Stimulated activated CD4-positive, alpha-beta T cell treated with anti-CD3 and anti-CD28 coated beads, Interleukin-15, amount 100 ng/mL, for 24 hours (primary cell): ENCODE measurements at places on chromosomes 4 and X.
A peak's percentile ranks its signal among the peaks of the same experiment; 100 is the strongest.

DNA sequence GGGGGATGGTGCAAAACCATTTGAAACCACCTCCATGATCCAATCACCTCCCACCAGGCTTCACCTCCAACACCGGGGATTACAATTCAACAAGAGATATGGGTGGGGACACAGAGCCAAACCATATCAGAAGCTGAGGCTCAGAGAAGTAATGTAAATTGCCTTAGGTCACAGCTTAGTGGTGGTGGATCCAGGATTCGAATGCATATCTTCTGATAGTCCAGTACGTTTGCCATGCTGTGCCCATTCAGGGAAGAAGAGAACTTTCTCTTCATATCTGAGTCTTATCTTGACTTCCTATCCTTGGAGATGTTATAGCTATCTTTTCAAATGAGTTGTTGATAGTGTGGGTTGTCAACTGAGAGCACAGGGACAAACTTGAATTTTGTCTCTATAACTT is 325.5 kb downstream of the ZIC3 start:
- DNase-seq: no peak

DNA sequence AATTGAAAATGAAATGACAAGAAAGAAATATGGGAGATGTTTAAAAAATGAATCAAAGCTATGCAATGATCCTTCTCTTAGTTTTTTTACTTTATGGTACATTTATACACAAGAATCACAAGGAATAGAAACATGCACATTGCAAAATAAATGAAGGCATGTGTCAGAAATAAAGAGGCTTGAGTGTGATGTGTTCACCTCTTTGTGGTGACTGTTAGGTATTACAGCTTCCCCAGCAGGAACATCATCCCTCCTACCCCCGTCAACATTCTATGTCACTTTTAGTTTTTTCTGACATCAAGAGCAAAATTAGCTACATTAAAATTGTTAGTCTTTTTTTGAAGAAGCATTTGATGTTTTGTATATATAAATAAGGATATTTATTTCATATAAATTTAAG is 214.8 kb downstream of the SLC4A4 start:
- DNase-seq: no peak

DNA sequence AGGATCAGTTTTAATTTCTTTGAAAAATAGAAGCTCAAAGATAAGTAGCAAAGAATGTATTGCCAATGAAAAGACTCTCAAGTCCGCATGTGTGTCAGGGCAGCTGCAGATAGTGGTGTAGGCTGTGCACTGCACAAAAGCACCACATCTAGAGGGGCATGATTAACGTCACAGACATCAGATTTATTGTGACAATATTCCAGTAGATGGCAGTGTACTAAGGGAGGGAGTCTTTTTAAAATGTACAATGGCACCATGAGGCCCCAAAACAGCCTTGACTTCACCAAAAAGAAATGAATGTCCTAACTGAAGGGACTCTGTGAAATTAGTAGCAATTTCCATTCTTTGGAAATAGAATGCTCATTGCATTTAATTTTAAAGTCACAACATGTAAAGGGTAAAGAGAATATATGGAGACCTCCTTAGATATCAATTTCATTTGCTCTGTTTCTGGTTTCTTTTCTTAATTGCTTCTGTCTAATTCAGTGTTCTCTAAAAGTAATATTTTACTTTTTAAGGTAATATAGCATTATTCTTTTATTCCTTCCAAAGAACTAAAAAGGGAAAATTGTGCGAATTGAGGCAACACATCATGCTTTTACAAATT is 98.4 kb downstream of the ZNF827 start:
- DNase-seq: peak; percentile 25

GRCh38 chr4:54709400-54709799 is 51.6 kb downstream of the KIT start:
- DNase-seq: no peak

- no peak for DNase-seq
These were observed 28.4 kb downstream of the PIR start for GRCh38 chrX:15464704-15465103.

GRCh38 chrX:118980761-118981160 is 6.3 kb downstream of the LONRF3 start:
- DNase-seq: no peak

DNA sequence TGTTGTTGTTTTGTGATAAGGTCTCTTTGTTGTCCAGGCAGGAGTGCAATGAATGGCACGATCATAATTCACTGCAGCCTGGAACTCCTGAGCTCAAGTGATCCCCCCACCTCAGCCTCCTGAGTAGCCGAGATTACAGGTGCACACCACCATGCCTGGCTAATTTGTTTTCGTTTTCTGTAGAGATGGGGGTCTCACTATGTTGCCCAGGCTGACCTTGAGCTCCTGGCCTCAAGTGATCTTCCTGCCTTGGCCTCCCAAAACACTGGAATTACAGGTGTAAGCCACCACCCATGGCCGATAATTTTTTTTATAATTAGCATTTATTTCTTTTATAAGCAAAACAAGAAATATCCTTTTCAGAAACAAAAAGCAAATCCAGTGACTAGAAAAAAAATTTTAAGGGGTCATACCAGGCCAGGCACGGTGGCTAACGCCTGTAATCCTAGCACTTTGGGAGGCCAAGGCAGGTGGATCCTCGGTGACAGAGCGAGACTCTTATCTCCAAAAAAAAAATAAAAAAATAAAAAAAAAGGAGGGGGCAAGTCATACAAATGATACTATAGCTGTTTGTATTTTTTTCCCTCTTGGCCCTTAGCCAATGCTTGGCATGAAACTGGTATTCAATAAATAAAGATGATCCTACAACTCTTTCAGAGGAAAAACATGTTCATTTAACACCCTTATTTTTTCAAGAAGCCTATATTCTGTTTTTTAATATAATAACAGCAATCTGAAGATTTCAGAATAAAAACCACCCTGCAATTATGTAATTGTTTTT is 3.4 kb downstream of the PLAC8 start:
- peak; percentile 14 for DNase-seq

DNA sequence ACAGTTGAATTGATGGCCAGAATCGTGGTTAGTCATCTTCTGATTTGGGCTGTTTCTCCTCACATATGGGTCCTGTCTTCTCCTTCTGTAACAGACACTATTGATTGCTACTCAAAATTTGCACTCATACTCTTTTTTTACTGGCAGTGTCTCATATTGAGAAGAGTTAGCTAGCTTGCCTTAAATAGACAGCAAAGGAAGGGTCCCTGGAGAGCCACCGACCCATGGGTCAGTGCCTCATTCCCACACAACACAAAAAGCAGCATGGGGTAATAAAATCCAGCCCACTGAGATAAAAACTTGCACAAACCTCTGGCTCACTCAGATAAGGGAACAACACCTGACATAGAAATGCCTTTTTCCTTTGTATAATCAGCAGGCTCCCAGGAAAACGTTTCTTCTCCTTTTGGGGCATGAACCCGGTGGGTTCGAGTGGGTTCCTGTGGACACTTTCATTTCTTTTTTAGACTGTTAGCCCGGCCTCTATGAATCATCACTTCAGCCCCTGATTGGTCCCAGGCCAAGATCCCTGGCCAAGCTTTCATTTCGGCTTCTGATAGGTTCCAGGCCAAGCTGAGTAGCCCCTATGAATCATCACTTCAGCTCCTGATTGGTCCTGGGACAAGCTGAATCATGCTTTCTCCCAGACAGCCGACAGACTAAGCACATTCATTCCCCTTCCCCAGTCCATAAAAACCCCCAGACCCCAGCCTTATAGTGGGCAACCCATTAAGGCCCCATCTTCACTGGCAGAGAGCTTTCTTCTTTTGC is 408.1 kb downstream of the DCAF12L2 start:
- DNase-seq: no peak

GRCh38 chr4:159248384-159249178 is 145.7 kb downstream of the RAPGEF2 start:
- DNase-seq: no peak

GRCh38 chr4:98421111-98421510 is 159.9 kb downstream of the RAP1GDS1 start:
- DNase-seq: no peak

DNA sequence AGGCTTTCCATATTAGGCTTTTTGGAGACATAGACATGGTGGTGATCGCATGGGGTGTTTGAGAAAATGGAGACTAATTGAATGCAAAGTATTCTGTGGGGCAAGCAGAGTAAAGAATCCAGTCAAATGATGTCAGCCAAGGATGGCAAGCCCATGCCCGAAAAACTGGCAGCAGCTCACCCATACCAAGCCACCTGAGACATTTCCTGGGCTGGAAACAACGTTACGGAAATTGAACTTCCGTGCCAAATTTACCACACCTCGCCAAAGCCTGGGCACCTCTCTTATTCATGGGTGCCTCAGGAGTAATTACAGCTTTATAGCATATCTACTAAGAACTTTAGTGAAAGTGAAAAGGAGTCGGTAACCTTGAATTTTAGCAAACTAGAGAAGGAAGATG is 166.4 kb downstream of the CBR4 start:
- DNase-seq: no peak

DNA sequence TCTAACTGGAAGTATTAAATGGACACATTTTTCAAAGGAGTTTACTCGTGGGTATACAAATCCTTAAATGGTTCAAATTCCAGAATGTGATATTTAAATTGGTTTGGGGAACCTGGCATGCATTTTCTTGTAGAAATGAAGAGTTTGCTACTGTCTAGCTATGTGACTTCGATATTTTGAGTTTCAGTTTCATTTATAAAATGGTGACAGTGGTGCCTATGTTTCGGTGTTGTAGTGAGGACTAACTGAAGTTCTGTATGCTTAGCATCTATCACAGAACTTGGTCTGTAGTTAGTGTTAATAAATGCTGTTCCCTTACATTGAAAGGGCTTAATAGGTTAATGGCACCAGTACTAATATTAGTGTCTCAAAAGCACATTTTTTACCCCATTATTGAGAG is 29.4 kb downstream of the TRPC5 start:
- DNase-seq: no peak

GRCh38 chr4:3112609-3113469 is 38.4 kb downstream of the HTT start:
- DNase-seq: no peak

- DNase-seq: no peak
These were observed 12.4 kb downstream of the PSAPL1 start for GRCh38 chr4:7422151-7422897.

DNA sequence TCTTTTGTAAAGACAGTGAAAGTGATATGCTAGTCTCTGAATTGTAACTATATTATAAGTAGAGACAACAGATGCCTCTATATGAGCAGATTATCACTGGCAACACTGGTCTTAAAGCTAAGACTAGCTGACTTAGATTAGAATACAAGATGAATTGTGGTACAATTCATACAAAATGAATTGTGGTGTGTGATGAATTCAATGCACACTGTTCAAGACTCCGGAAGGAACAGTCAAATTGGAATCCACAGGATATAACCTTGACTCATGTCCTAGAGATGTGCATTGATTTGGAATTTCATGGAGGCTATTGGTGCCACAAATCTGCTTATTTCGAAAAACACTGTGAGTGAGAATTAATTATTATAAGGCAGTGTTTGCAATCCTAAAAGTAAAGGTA is 701.8 kb downstream of the PCDH7 start:
- no peak for DNase-seq

DNA sequence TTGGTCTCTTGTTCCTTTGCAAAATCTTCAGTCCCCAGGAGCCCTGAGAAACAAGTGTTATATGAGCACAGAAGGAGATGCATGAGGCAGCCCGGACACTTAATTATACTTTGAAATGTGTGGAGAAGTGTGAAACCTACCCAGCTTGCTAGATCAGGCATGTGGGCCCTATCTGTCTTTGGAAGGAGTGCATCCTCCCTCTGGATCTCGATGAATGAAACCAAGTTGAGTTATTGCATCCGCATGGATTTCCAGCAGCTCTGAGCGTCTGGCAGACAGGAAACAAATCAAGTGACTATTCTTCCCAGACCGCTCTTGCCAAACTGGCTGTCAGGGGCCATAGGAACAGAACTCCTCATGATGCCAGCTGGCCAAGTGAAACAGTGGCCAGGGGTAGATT is 19.6 kb upstream of the SOWAHD start:
- no peak for DNase-seq

GRCh38 chrX:81377329-81377728 is 175.4 kb downstream of the SH3BGRL start:
- no peak for DNase-seq

GRCh38 chrX:130094696-130095095 is 15.6 kb downstream of the ELF4 start:
- DNase-seq: no peak

GRCh38 chr4:165715989-165716388 is 157.0 kb upstream of the TLL1 start:
- DNase-seq: no peak

- no peak for DNase-seq
These were observed 20.4 kb downstream of the UGT2B11 start for GRCh38 chr4:69194166-69194565.

- DNase-seq: no peak
These were observed 875.3 kb downstream of the PCDH7 start for GRCh38 chr4:31595496-31595895.

DNA sequence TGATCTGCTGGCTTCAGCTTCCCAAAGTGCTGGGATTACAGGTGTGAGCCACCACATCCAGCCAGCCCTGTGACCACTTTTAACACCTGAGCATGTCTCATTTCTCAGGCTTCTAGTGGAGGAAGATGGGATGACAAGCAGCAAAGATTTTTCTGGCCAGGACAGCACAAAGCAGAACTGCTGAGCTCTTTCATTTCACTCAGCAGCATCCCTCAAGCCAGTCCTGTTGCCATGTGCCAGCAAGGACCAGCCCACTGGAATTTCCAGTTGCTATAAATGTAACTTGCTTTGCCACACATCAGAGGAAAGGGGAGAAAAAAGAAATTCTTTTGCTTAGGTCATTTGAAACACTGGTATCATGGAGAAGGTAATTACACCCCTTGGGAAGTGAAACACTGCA is 75.9 kb downstream of the SLC9A7 start:
- DNase-seq: no peak

- no peak for DNase-seq
These were observed 357.1 kb upstream of the NOCT start for GRCh38 chr4:138658518-138658917.

- no peak for DNase-seq
These were observed 17.8 kb upstream of the TDO2 start for GRCh38 chr4:155885666-155886065.

DNA sequence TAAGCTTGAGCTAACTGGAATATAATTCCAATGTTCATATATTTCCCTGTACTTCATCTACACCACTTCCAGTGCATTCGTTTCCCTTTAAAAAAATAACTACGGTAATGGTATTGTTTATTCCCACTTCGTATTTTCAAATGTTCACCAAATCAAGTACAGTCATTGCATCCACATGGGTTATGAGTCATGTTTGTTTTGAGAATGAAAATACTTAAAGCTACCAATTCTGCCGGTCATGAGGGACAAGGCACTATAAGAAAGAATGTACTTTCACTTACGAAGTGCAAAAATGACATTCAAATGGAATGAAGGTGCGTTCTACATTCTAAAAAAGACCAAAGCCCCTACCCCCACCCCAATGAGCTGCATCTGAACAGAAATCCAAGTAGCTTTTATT is 174.4 kb upstream of the FGF13 start:
- DNase-seq: no peak

DNA sequence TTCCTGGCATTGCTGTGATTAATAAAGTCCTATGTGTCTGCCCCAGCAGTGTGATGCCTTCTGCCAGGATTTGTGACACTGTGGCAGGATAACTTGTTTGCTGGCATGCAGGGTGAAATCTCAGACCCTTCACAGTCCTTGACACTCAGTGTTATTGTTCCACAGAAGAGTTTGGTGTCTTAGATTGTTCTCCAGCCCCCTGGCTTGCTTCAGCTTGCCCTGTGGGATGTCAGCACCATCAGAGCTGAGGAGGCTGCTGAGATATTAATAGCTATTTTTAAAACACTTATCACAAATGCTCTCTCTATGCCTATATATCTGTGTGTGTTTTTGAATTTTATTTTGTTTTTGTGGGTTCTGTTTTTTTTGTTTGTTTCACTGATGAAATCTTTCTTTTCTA is 136.9 kb downstream of the TSPAN5 start:
- DNase-seq: no peak
